ENCODE measurements at places on chromosomes 13 and 19.
A peak's percentile ranks its signal among the peaks of the same experiment; 100 is the strongest.

DNA sequence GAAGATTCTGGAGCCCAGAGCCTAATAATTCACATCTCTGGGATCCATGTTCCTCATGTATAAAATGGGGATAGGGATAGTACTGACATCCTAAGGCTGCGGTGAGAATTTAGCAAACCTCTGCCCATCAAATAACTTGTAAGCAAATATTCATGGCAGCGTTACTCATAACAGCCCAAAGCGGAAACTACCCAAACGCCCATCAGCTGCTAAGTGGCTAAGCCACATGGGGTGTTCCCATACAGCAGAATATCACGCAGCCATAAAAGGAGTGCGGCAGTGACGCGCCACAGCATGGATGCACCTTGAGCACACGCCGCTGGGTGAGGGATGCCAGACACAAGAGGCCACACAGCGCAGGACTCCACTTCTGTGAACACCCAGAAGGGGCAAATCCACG, 19.7 kb downstream of the VRK3 start:
- no peak for DNase-seq

GRCh38 chr13:50722440-50723125, 120.9 kb downstream of the DLEU7 start:
- no peak for DNase-seq

GRCh38 chr19:37468961-37469777, at the start of gene ZNF570:
ZNF570 (plus strand) TSS chr19:37469356; CDS start chr19:37470355, 999 bp downstream.
- DNase-seq: peak; percentile 91

DNA sequence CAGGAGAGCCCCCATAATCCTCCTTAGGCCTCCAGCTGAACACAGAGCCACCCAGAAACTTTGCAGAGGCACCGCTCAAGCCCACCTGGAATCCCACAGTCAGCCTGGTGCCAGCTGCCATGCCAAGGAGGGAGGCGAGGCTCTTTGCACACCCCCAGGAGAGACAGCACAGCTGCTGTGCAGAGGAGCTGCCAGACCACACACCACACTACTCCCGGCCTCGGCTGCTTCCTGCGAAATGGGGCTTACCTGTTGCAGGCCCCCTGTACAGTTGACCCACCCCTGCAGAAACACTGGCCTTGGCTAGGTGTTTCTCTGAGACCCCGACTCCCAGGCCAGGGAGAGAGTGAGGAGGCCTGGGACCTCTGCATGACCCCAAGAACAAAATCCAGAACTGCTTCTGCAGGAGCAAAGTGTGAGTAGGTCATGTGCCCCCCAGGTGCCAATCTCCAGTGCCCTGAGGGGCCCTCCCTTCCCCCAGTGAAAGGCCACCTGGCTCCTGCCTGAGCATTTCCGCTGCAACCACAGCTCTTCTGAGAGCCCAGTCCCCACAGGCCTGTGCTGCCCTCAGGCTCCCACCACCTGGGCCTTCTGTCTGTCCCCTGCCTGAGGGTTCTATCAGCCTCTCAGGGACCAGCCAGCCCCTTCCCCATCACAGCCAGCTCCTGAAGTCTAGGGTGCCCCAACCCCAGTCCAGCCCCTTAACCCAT, 580.4 kb downstream of the UQCRFS1 start:
- DNase-seq: no peak

DNA sequence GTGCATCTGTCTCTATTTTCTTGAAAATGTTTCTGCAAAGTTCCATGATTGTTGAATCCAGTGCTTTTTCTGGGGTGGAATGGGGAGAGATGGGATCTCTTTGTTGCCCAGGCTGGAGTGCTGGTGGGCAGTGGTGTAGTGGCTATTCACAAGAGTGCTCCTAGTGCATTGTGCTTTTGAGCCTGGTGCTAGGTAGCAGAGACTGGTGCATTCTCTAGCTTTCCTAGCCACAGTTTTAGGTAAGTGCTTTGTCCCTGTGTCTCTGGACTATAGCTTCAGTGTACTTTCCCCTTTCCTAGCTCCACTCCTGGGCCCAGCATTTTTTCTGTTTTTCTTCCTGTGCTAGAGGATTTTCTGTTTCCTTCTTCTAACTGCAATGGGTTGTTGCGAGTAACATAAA, 825.6 kb downstream of the SLITRK6 start:
- no peak for DNase-seq

DNA sequence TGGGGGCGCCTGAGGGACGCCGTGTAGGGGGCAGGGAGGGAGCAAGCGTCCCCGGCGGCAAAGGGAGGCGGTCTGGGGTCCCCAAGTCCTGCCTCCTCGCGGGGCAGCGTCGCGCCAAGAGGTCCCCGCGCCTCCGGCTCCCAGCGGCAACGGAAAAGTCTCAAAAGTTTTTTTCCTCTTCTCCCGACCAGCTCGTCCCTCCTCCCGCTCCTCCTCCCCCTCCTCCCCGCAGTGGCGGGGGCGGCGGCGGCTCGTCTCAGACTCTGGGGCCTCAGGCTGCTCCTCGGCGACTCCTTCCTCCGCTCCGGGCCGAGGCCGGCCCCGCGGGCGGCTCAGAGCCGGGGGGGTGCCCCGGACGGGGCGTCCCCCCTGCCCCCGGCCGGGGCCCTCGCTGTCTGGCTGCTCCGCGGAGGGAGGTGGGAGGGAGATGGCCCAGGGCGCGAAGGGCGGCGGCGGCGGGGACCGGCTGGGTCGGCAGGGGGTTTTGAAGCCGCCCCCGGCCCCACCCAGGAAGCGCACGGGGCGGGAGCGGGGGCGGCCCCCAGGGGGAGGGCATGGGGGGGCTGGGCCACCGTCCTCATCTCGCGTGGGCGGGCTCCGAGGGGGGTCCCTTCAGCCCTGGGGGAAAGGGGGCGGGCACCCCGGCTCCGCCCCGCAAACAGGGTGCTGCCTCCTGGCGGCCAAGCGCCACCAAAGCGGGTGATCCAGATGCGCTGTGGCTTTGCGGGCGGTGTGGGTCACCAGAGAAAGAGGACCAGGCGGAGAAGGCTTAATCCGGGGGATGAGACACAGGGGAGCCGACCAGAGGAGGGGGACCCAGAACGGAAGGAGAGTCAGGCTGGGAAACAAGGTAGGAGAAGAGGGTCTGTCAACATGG, at the start of gene TGFB1:
TGFB1 (minus strand) TSS at position 457 of the 877 bp plus-strand sequence. CDS start 878 bp downstream, outside the sequence.
- peak; percentile 96 for DNase-seq

GRCh38 chr19:38686530-38686888, 39.1 kb downstream of the ACTN4 start:
- DNase-seq: peak; percentile 52

GRCh38 chr13:27001705-27002104, 169.9 kb downstream of the USP12 start:
- DNase-seq: no peak

- DNase-seq: no peak
Measured at GRCh38 chr19:13781547-13781946, 7.3 kb downstream of the C19orf53 start.

GRCh38 chr19:56839652-56840450, 675 bp downstream of the PEG3 start:
- peak; percentile 65 for DNase-seq

- DNase-seq: no peak
Measured at GRCh38 chr13:42600943-42601342, 27.0 kb downstream of the TNFSF11 start.

DNA sequence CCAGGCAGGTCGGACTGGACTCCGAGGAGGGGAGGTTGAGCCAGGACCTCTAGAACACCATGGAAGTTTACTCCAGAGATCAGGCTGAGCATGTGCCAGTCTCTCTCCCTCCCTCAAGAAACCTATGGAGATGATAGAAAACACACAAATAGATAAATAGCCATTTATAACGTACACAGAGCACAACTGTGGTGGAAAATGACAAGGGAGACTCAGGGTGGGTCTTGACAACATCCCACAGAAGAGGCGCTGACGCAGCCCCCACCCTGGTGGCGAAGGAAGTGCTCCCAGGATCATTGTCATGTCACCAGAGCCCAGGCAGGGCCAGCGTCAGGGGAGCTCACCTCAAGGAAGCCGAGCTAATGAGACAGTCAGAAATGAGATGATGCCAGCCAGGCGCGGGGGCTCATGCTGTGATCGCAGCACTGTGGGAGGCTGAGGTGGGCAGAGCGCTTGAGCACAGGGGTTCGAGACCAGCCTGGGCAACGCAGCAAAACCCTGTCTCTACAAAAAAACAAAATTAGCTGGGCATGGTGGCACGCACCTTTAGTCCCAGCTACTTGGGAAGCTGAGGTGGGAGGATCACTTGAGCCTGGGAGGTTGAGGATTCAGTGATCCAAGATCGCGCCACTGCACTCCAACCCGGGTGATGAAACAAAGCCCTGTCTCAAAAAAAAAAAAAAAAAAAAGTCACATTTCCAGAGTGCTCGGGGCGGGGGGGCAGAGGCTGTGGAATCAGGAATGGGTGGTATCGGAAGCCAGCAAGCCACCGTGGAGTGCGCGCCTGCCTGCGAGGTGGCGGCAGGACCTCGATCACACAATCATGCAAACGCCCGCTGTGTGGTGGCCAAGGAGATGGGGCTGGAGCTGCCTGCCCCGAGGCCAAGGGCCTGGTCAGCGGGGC, 178.4 kb downstream of the KDM4B start:
- no peak for DNase-seq

GRCh38 chr13:97369261-97369893, 64.6 kb upstream of the RAP2A start:
- peak; percentile 30 for DNase-seq

DNA sequence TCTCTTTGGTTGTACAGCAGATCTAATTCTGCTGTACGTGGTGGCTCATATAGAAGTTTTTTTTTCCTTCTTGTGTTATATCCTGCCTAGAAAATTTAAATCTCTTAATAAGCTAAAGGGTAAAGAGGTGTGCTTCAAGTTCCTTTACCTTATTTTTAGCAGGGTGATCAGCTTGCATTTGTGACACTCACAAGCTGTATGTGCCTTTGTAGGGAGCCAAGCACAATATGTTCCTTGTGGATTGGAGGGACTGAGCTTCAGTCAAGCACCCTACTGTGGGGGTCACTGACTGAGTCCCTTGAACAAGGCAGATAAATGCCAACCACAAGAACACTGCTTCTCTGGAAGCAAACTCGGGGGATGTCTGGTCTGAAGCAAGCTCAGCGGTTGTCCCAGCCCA, 12.6 kb upstream of the ERICH6B start:
- DNase-seq: no peak

DNA sequence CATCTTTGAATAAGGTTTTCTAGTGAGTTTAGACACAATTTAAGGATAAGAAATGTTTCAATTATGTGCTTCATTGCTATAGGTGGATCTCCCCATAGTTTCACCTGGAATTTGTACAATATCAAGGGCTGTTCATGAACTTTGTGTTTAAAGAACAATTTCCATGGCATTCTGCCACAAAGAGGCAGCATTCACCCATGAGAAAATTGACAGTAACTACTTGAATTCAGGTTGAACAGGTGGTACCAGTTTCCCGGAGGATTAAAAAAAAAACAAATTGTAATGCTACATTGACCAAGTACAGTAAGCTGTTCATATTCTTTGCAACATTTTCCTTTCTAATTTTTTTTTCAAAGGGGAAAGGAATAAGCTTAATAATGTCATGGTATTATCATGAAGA, 9.1 kb downstream of the SLITRK5 start:
- no peak for DNase-seq

- DNase-seq: no peak
Measured at GRCh38 chr13:110030394-110030928, 244.1 kb upstream of the IRS2 start.

- DNase-seq: no peak
Measured at GRCh38 chr13:23915308-23915707, 18.0 kb upstream of the C1QTNF9B start.

GRCh38 chr19:1445932-1446712, 3.8 kb upstream of the APC2 start:
- DNase-seq: no peak

Measured in CD4-positive, alpha-beta T cell treated with Interleukin-1 beta for 1 hour (primary cell).